Activated T-helper 1 cell treated with anti-CD3 and anti-CD28 coated beads, Interleukin-12 subunit alpha, Interleukin-12 subunit beta, Interleukin-2, Interleukin-4 antibody, amounts not matched to agents 30 ng/mL and 10 ng/mL and 1 ng/mL, durations not matched to agents 14 hours and 24 hours and 36 hours (primary cell): ENCODE measurements at places on chromosomes 12 and 14. TPM values are rescaled to one million over a fixed set of nuclear protein-coding genes. Genes with fewer than 3 reads are reported as not detected.

DNA sequence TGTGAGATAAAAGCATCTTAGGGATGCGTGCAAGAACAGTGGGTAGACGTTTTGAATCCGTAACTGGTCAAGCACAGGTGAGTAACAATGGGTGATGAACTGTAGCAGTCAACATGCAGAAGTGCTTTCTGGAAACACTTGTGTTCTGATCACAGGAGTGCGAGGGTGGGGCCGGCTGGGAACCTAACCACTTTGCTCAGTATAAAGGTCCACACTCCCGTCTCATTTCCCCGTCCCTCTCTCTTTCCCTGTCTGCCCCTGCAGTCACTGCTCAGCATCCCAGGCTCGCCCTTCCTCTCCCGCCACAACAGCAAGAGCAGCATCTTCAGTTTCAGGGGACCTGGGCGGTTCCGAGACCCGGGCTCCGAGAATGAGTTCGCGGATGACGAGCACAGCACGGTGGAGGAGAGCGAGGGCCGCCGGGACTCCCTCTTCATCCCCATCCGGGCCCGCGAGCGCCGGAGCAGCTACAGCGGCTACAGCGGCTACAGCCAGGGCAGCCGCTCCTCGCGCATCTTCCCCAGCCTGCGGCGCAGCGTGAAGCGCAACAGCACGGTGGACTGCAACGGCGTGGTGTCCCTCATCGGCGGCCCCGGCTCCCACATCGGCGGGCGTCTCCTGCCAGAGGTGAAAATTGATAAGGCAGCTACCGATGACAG, 127.1 kb downstream of the FIGNL2 start:
- peak; percentile 4 for DNase-seq

- no peak for DNase-seq
Measured at GRCh38 chr12:101415228-101415627, 7.7 kb upstream of the ARL1 start.

DNA sequence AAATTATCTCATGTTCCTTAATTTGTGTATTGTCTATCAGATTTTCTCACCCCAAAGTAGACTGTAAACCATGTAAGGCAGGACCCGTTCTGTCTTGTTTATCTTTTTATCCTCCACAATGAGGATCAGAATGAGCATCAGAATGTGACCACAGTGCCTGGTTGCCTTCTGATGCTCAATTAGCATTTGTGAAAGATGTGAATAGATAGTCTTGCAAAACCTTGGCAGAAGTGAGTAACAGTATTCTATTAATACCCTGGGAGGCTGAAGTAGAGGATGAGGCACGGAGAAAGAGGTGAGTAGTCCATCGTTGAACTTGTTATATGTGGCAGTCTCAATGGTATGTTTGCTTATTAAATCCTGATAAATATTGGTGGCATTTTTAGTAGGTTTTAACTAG, 781.4 kb downstream of the NRXN3 start:
- no peak for DNase-seq

GRCh38 chr12:46299851-46300250, 31.0 kb upstream of the SLC38A1 start:
- DNase-seq, result no peak

OAS1 gene
- total RNA-seq, result 24.2 and 29.2 TPM in 2 replicates

CPNE6 gene
- not detected in 2 replicates for total RNA-seq

SERPINA5 gene
- not detected in 2 replicates for total RNA-seq

FOXA1 gene
- total RNA-seq, result 0.31 TPM in 1 of 2 replicates, not detected in the other

GDF3 gene
- total RNA-seq, result not detected in 2 replicates
